ENCODE measurements at places on chromosomes 16 and 17. TPM values are rescaled to one million over a fixed set of nuclear protein-coding genes. Genes with fewer than 3 reads are reported as not detected.

The ZNF830 gene
- 5.2 TPM for total RNA-seq

The TMEM114 gene
- total RNA-seq: not detected

The PSMD7 gene
- 78.1 TPM for total RNA-seq

The KRTAP2-3 gene
- total RNA-seq: 0.89 TPM

The ALOX15B gene
- 0.18 TPM for total RNA-seq

The DPH1 gene
- 30.1 TPM for total RNA-seq

The FBXW10 gene
- not detected for total RNA-seq

The TP53TG3F gene
- not detected for total RNA-seq

The XYLT1 gene
- 5.5 TPM for total RNA-seq

The EVPL gene
- total RNA-seq: 0.58 TPM

The MBTPS1 gene
- 96.6 TPM for total RNA-seq

The ITGAX gene
- 0.86 TPM for total RNA-seq

The SOCS3 gene
- 44.0 TPM for total RNA-seq

The UMOD gene
- not detected for total RNA-seq

The PRSS22 gene
- total RNA-seq: not detected

The ENO3 gene
- total RNA-seq: 3.4 TPM

The UTP18 gene
- 29.1 TPM for total RNA-seq

The SDF2 gene
- total RNA-seq: 49.6 TPM

The TBC1D3H gene
- not detected for total RNA-seq

The CACNG1 gene
- not detected for total RNA-seq

The HIGD1B gene
- total RNA-seq: not detected

The KRT20 gene
- not detected for total RNA-seq

The ORC6 gene
- 16.1 TPM for total RNA-seq

The ZNF629 gene
- total RNA-seq: 13.8 TPM

The CD300E gene
- not detected for total RNA-seq

The NPLOC4 gene
- 70.1 TPM for total RNA-seq

The MYCBPAP gene
- not detected for total RNA-seq

The SEPTIN12 gene
- not detected for total RNA-seq

The HNF1B gene
- total RNA-seq: not detected

The TUBG1 gene
- total RNA-seq: 87.6 TPM

The ZMYND15 gene
- not detected for total RNA-seq

The GNGT2 gene
- total RNA-seq: not detected

The CPSF4L gene
- not detected for total RNA-seq

The TCAP gene
- 0.35 TPM for total RNA-seq

The WFIKKN1 gene
- 0.86 TPM for total RNA-seq

The HLF gene
- not detected for total RNA-seq

The CACNG5 gene
- total RNA-seq: not detected

The TBC1D28 gene
- total RNA-seq: not detected

The SLFN11 gene
- 65.2 TPM for total RNA-seq

The PRR35 gene
- total RNA-seq: not detected

The CCL5 gene
- not detected for total RNA-seq

The CTDNEP1 gene
- total RNA-seq: 48.7 TPM

The SLC13A2 gene
- not detected for total RNA-seq

The TMC8 gene
- total RNA-seq: not detected
